ENCODE measurements at places on chromosomes 4 and X.

- no peak for DNase-seq
Measured at GRCh38 chr4:151458148-151458547, 49.2 kb downstream of the FHIP1A start.

GRCh38 chr4:83212041-83212851 lies 72.4 kb downstream of the COQ2 start:
- peak; percentile 28 for DNase-seq

DNA sequence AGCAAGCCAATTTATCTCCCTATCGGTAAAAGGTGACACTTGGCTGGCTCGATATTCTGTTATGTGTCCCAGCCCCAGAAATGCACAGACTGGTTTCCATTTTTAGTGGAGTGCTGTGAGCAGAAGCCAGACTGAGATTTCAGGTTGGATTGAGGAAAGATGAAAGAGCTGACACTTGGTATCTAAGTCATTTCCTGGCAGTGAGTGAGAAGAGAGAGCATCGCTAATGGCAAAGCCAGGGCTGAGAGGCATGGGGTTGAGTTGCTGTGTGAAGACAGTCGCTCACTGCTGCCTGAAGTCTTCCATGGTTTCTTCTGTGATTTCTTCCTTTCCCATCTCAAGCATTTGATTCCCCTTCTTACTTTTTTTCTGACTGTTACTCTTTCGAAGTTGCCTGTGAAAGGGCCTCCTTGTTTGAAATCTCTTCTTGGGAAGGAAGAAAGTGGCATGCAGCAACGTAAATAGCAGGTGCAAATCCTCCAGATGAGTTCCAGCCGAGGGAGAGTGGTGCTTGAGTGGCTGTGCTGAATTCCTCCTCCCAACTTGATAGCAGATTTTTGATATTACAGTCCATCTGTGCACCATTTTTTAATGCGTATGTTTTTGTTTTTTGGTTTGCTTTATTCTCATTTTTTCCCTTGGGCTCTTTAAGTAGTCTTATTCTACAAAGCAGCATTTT lies 109.2 kb upstream of the LIMCH1 start:
- DNase-seq: no peak

- DNase-seq: no peak
Measured at GRCh38 chr4:130163701-130164100, 1067.7 kb downstream of the C4orf33 start.

GRCh38 chrX:139201924-139202323 lies 328.6 kb upstream of the F9 start:
- DNase-seq: no peak

- no peak for DNase-seq
Measured at GRCh38 chr4:6769233-6769988, 13.1 kb upstream of the KIAA0232 start.

DNA sequence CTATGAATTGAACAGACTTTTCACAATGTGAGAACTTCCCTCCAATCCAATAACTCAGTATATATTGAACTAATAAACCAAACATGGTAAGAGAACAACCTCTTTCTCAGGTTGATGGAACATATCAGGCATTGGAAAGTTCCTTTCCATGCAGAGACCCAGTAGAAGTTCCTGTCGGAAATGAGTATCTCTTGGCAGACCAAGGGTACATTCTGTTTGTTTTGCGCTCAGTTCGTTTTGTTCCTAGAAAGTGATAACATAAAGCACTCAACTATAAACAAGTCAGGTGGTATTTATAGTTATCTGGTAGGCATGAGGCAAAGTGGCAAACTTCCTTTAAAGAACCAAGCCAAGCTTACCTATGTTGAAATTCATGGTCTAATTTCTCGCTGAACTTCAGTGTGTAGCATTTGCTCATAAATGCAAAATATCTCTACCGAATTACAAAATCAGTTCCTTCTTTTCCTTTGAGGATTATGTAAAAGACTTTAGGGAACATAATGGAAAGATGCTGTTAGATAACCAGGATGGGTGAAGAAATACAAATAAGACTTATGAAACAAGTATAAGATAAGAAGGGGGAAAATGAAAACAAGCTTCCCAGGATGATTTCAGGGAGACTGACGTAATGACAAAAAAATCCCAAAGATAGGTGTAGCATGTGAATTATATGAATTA lies 120.3 kb downstream of the ARHGAP24 start:
- DNase-seq: no peak
